ENCODE measurements at places on chromosomes 3 and 15. TPM values are rescaled to one million over a fixed set of nuclear protein-coding genes. Genes with fewer than 3 reads are reported as not detected.

GRCh38 chr15:99995543-99995942 is 262.3 kb upstream of the LYSMD4 start:
- no peak for DNase-seq
- H3K27me3 ChIP-seq = no peaks in the 10 kb centered on the region
- no peaks in the 10 kb centered on the region for H3K36me3 ChIP-seq
- no peak overlapping the region for H3K27ac ChIP-seq

- H3K4me3 ChIP-seq = no peak overlapping the region
- no peaks in the 10 kb centered on the region for H3K4me1 ChIP-seq
- no peaks in the 10 kb centered on the region for H3K36me3 ChIP-seq
- H3K27ac ChIP-seq = no peak overlapping the region
- no peak for DNase-seq
These were observed 468.4 kb downstream of the C3orf38 start for GRCh38 chr3:88618021-88618645.

GRCh38 chr15:69807721-69808120 is 290.0 kb downstream of the TLE3 start:
- no peaks in the 10 kb centered on the region for H3K36me3 ChIP-seq
- no peaks in the 10 kb centered on the region for H3K4me1 ChIP-seq
- no peaks in the 10 kb centered on the region for H3K27me3 ChIP-seq
- no peak overlapping the region for H3K4me3 ChIP-seq

DNA sequence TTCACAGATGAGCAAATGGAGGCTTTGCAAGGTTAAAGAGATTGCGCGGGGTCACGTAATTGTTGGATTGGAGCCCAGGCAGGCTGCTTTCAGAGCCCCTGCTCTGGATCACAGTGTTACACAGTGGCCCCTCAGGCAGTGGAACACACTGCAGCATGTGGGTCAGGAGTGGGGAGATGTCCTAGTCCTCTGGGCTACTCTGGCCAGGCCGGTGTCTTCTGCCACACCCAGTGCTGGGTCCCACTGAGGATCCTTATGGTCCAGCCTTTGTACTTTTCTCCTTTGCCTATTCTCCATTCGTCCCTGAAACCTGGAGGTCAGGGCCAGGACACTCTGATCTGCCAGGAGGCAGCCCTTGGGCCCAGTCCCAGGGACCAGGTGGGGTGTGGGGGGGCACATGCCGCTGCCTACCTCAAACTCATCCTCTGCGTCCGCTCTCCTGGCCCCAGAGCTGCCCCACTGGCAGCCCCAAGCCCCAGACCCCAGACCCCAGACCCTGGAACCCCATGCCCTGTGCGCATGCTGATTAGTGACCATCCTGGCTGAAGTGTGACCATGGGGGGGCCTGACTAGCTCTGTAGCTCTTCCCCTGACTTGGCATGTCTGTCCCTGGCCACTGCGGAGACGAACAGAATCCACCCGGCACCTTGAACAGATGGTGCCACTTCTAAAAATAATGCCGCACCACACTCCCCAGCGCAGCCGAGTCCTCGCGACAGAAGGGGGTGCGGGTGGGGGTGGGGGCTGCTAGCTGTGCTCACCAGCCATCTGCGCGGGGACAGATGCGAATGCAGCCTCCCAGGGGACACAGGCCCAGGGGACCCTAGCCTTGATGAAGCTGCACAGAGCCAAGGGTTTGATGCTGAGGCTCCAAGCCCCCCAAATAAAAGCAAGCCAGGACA is 41.6 kb downstream of the ATP2B2 start:
- H3K27ac ChIP-seq = no peak overlapping the region
- peaks cover 3% of the 10 kb centered on the region for H3K27me3 ChIP-seq
- no peak overlapping the region for H3K4me3 ChIP-seq
- H3K4me1 ChIP-seq = no peaks in the 10 kb centered on the region
- DNase-seq = no peak
- H3K36me3 ChIP-seq = no peaks in the 10 kb centered on the region

FRMD5 gene
- total RNA-seq = 4.3 TPM

Data from fibroblast of lung (primary cell).